ENCODE measurements at places on chromosomes 7 and 10. TPM values are rescaled to one million over a fixed set of nuclear protein-coding genes. Genes with fewer than 3 reads are reported as not detected.

Gene ABCB1
- total RNA-seq: under 0.01 TPM

Gene ATRNL1
- 7.8 TPM for total RNA-seq

Gene OR2A42
- under 0.01 TPM for total RNA-seq

Gene ZNF33B
- 8.4 TPM for total RNA-seq

Gene NXPH1
- total RNA-seq: not detected

Gene CCDC146
- 16.7 TPM for total RNA-seq

Gene SP8
- not detected for total RNA-seq

Gene NKX2-3
- total RNA-seq: 1.0 TPM

Gene BAZ1B
- 38.1 TPM for total RNA-seq

Gene TMEM213
- total RNA-seq: not detected

Gene ACSL5
- total RNA-seq: 4.2 TPM

Gene MUC3A
- not detected for total RNA-seq

Gene SPOCK2
- total RNA-seq: 2.6 TPM

Gene C7orf33
- total RNA-seq: not detected

Gene NPC1L1
- total RNA-seq: not detected

Gene STOX1
- 3.7 TPM for total RNA-seq

Gene CUL1
- total RNA-seq: 33.9 TPM
